ENCODE measurements at places on chromosomes 11 and 22. TPM values are rescaled to one million over a fixed set of nuclear protein-coding genes. Genes with fewer than 3 reads are reported as not detected.

DNA sequence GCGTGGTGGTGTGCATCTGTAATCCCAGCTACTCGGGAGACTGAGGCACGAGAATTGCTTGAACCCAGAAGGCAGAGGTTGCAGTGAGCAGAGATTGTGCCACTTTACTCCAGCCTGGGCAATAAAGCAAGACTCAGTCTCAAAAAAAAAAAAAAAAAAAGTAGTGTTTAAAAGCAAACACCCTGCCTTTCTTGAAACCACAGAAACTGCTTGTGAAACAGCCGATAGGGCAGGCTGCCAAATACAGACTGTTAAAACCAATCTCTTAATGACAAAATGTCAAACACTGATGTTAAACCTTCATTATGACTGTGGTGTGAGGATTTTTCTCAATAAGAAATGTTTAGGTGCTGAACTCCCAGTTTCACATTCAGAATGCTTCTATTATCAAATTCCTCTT lies 27.3 kb downstream of the MARK2 start:
- no peak for DNase-seq

GRCh38 chr11:48114740-48115139 lies 101.9 kb upstream of the OR4B1 start:
- no peak for DNase-seq

DNA sequence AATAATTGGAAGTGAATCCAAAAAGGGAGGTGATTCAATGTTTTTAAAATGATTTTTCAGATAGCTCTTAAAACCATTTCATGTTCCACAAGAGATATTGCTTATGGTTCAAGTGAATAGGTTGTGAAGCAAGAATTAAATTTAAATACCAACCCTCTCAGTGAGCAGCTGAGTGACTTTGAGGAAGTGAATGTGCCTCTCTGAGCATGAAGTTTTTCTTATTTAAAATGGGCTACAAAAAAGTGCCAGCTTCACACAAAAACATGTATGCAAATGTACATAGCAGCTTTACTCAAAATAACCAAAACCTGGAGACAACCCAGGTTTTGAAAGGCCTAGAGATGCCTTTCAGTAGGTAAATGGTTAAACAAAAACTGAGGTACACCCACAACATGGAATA lies 35.5 kb upstream of the GAB4 start:
- no peak for DNase-seq

BIK gene
- total RNA-seq, result not detected

DNA sequence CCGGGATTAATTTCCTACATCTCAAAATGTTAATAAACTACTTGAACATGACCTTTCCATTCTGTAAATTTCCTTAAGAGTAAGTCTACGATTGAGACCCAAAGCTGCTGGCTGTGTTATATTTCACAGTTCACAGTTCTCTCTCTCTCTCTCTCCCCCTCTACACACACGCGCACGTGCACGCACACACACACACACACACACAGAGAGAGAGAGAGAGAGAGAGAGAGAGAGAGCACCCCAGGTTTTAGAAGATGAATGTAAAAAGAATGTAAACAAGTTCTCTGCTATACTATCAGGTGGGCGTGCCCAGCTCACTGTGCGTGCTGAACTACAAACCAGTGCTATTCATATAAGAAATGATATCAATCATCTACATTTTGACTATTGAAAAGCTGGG lies 3.3 kb downstream of the BDNF start:
- no peak for DNase-seq

All from breast epithelium (tissue), 4 donors.